ENCODE measurements at places on chromosomes 3 and 15. TPM values are rescaled to one million over a fixed set of nuclear protein-coding genes. Genes with fewer than 3 reads are reported as not detected.

The CHP1 gene
- 61.3 TPM for total RNA-seq

The SIDT1 gene
- total RNA-seq: 0.81 TPM

The GABRR3 gene
- total RNA-seq: not detected

The CLDN16 gene
- total RNA-seq: not detected

The LCTL gene
- not detected for total RNA-seq
